Heart right ventricle (tissue), 16 donors: ENCODE measurements at places on chromosomes 4 and X.

- DNase-seq, result no peak
These were observed 126.1 kb downstream of the INPP4B start for GRCh38 chr4:142719854-142720541.

GRCh38 chrX:133681897-133682296 is 266.6 kb upstream of the GPC4 start:
- no peak for DNase-seq

DNA sequence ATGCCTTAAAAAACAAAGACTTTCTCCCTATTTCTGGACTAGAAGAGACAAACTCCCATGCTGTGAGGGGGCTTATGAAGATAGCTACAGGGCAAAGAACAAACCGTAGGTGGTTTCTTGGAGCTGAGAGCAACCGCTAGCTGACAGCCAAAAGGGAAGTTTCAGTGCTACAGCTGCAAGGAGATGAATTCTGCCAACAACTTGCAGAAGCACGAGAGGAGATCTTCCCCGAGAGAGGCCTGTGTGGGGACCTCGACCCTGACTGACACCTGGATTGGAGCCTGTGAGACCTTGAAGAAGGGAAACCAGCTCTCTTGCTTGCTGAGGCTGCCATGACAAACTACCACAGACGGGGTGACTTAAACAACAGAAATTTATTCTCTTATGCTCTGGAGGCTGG is 183.8 kb upstream of the VCX3A start:
- no peak for DNase-seq

- no peak for DNase-seq
These were observed 202.2 kb upstream of the GPRIN3 start for GRCh38 chr4:89509708-89510281.

DNA sequence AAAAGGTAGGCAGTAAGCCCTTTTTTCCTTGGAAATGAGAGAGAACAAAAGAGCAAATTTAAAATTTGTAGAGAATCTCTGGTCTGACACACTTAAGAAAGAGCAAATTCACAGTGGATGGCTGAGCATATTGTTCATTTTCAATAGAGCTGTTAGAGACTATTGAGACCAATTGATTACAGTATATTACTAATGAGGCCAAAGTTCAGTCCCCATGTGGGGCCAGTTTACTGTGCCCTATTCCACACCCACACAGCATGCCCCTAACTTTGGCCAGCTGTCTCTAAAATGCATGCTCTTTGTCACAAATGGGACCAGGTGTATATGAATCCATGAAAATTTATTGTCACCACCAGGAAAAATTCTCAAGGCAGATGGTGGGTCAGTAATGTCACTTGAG is 470.5 kb downstream of the PCDH7 start:
- no peak for DNase-seq

GRCh38 chrX:31523884-31524536 is 452.2 kb upstream of the FTHL17 start:
- DNase-seq, result no peak

DNA sequence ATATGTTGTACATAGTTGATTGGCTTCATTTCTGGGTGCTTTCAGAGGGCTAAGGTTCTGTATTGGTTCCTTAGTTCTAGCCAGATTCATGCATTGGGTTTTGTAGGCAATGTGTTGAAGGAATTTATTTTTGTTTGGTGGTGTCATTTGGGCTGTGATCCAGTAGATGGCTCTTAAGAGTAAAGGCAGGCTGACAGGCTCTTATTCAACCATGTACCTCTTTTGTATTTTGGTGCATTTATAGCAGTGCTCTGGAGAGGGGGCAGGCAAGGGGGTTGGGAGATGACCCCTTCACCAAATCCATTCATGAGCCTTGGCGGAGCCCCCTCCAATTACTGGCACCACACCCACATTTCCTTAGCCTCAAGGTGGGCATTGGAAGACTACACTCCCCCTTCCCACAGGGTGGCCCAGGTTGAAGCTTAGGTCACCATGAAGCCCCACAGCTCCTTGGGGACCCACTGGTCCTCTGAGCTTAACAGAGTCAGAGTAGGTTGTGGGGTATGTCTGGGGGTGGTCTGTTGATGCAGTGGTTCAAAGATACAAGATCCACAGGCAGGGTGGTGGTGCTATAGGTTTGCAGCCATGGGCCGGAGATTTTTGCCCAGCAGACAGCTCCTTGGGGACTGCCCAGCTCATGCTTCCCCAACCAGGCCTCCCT is 143.0 kb upstream of the GNPDA2 start:
- no peak for DNase-seq

- DNase-seq, result no peak
These were observed 42.7 kb downstream of the NHSL2 start for GRCh38 chrX:71953391-71953790.
